ENCODE measurements at places on chromosomes 1 and 21.

GRCh38 chr1:43427524-43427923 lies 26.2 kb downstream of the HYI start:
- no peak for DNase-seq

DNA sequence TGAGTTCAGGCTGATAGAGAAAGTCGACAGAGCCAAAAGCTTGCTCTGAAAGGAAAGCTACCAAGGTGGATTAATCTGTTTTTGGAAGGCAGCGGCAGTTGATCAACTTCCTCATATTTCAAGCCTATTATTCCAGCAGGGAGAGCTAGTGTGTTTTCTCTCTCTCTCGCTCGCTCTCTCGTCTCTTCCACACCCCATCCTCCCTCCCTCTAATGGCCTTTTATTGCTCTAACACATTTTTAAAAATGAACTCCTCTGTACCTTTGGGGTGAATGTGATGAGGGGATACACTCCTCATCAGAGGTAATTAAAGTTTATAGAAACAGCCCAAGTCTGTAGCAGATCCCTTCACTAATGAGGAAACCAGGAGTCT lies 126.4 kb downstream of the CLIC6 start:
- no peak for DNase-seq

GRCh38 chr1:173353350-173353749 lies 123.8 kb upstream of the PRDX6 start:
- no peak for DNase-seq

GRCh38 chr1:181587870-181588438 lies 104.6 kb downstream of the CACNA1E start:
- no peak for DNase-seq

GRCh38 chr1:119885903-119886783 lies 10.2 kb downstream of the ADAM30 start:
- DNase-seq = peak; percentile 40

- DNase-seq = no peak
Measured at GRCh38 chr1:209455661-209456358, 127.7 kb upstream of the CAMK1G start.

GRCh38 chr1:77882411-77882810 lies 6.0 kb upstream of the NEXN start:
- no peak for DNase-seq

All from HuH-7.5 (cell line).